ENCODE measurements at places on chromosomes 5 and 9.
A peak's percentile ranks its signal among the peaks of the same experiment; 100 is the strongest.

DNA sequence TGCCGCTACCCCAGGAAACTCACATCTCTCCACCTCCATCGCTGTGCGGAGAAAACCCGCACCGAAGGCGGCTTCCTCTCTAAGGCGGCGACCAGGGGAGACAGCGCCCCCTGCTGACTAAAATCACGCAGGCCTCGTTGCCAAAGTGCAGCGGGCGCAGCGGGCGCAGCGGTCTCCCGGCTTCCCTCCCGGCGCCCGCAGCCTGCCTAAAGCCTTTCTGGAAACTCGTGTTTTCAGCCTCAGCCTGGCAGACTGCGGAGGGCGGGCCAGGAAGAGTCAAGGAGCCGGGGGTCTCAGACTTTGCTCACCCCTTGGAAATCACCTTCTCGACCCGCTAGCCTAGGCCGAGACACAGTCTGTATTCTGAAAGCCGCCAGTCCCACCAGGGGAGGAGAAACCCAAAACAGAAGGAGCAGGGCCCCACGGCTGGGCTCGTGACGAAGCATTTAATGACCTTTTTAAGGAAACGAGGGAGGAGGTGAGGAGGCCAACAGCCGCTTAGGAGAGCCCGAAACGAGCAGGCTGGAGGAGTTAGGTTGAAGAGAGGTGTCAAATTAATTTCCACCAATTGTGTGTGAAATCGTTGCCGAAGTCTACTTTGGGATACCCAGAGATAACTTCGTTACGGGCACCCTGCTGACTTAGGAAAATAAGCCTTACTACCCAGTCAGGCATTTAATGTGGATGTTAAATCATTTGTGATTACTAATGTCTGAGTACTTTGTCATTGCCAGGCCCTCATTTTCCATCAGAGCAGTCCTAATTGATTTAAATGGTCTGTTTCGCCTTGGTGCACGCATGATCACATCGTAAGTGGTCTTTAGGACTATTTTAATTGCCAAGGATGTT is 7.3 kb upstream of the FOXB2 start:
- DNase-seq, result no peak

- DNase-seq, result no peak
Observed at GRCh38 chr5:169430671-169431070, 129.7 kb upstream of the SLIT3 start.

DNA sequence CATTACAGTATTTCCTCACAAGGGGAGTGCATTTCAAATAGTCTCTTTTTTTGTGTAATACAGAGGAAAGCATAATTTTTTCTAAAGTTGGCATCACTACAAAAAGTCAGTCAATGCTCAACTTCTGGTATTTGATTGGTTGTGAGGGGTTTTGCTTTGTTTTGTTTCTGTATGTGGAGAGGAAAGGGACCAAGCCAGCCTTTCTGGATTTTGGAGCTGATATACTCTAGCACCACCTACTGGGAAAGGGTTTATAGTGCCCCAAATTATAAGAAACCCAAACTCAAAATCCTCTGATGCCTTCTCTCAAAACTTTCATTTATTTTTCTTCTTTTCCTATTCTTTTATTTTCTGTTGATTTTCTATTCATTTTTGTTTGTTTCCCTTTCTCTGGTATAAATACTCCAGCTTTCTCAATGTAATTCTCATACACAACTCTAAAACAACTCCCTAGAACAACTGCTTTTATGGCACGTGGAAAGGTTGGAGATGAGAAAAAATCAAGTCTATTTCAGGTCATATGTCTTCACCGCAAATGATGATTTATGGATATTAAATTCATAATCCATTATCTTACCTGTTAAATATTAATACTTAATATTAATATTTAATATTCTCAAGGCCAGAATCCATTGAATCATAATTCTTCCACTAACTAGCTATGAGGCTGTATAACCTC is 69.5 kb upstream of the ANXA1 start:
- peak; percentile 4 for DNase-seq

GRCh38 chr9:34547960-34548611 is 25.3 kb upstream of the ENHO start:
- DNase-seq, result peak; percentile 54

- no peak for DNase-seq
Observed at GRCh38 chr5:1724822-1725602, 74.6 kb downstream of the MRPL36 start.

- DNase-seq, result no peak
Observed at GRCh38 chr9:30103647-30104394, 2280.6 kb upstream of the ACO1 start.

DNA sequence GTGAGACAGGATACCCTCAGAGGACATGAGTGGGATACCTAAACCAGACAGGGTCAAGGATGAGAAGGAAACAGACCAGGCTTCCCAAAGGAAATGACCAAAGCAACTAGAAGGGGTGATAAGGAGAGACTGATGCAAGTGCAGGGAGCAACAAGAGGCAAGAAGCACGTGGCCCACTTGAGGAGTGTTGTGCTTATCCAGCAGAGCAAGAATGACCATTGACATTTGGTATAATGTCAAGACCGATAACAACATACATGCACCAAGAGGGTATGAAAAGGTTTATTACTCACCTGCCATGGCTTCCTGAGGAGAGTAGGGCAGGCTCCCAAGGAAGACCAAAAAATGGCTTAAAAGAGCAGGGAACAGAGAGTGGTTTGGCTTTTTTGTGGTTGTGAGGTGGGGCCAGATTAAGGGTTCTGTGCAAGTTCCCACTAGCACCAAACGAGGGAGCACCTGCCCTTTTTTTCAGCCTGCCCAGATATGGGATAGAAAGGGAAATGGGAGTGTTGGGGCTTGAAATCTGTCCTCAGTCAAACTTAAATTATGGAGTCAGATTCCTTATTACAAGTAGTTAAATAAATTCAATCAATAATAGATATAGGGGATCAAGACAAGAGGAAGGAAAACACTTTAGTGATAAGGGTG is 513.6 kb downstream of the RASEF start:
- no peak for DNase-seq

- DNase-seq, result no peak
Observed at GRCh38 chr5:4229414-4230292, 634.0 kb downstream of the IRX1 start.

DNA sequence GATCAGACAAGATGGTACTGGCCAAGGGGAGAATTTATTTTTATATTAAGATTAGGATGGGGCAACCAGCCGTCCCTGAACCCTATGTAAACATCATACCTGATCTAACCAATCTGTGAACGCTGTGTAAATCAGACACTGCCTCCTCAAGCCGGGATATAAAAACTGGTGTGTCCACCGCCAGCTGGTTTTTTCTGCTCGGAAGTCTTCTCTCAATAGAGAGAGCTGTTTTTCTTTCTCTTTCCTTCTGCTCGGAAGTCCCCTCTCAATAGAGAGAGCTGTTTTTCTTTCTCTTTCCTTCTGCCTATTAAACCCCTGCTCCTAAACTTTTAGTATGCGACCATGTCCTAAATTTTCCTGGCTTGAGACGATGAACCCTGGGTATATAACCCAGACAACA is 615.5 kb upstream of the NUDT12 start:
- no peak for DNase-seq

- peak; percentile 2 for DNase-seq
Observed at GRCh38 chr9:129278391-129279237, 100.6 kb upstream of the IER5L start.

DNA sequence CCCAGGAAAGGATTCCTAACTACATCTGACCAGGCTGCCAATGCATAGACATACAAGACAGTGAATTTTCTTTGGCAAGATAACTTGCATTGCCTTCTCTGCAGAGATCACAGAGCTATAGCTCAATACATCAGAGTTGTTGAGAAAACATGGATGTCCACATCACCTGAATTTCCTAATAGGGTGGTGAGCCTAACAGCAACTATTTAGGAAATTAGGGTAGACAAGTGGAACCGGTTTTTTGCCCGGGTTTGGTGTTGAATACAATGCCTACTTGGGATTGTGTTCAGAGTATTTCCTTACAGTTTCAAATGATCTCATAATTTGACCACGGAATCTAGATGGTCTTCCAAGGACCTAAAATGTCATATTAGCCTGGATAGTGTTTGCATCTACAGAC is 262.7 kb downstream of the KIF4B start:
- no peak for DNase-seq

DNA sequence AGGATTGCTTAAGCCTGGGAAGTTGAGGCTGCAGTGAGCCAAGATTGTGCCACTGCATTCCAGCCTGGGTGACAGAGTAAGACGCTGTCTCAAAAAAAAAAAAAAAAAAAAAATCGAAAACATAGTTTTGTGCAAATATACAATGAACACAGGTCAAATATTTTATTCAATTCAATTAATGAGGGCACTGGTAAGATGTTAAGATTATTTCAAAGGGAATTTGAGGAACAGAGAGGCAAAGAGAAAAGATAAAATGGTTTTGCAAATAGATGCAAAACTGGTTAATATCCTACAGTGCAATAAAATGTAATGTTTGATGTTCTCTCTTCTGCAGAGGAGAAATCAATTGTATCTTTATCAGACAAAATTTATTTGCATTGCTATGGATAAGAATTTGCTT is 39.5 kb upstream of the GNE start:
- DNase-seq, result no peak

- no peak for DNase-seq
Observed at GRCh38 chr9:4365055-4365454, 65.2 kb upstream of the GLIS3 start.

DNA sequence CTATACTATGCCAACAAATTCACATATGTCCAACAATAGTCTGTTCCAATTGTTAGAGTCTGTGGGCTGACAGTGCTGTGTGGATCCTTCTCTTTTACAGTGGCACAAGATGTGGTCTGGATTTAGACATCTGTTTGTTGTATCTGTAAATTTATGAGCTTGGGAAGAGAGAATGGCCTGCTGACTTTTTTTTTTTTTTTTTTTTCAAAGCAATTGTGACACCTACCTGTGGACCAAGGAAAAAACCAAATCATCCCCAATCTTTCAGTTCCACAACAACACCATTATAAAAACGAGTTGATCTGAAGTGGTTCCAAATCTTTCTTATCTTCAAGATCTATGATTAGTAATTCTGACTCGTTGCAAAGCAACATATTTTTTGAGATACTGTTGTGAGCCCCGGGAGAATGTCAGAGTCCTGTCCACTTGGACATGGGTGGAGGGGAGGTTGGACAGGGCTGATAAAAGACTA is 4.9 kb downstream of the IRX2 start:
- no peak for DNase-seq

GRCh38 chr5:179261301-179262125 is 83.7 kb downstream of the ADAMTS2 start:
- no peak for DNase-seq

DNA sequence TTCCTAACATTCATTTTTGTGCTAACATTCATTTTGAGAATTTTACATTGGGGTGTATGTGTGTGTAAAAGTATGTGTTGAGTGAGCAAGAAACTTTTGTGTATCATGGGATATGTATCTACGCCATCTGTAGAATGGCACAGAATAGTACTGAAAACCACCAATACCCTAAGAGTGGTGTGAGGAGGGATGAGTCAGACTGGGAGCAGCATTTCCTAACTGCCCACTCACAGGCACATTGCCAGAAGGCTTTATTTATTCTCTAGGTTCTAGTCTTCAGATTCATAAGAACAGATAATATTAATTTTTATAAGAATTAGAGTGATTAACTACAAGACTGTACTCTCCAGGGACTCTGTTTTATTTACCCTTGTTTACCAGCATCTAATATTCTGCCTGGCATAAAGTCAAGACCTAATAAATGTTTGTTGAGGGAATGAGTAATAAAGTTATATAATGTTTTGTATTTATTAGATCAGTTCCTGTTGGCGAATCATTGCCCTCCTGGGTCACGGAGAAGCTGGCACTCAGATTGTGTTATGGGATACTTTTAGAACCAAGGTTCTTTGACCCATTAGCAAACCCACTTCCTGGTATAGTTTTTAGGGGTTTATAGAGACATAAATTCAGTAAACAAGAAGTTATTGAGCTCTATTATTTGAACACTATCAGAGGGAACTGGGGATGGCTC is 159.1 kb upstream of the PPP2R2B start:
- no peak for DNase-seq

- DNase-seq, result no peak
Observed at GRCh38 chr5:55636683-55637082, 75.4 kb downstream of the SLC38A9 start.

- DNase-seq, result no peak
Observed at GRCh38 chr5:82881571-82882174, 195.5 kb downstream of the TMEM167A start.

GRCh38 chr9:36345103-36345846 is 54.8 kb downstream of the RNF38 start:
- DNase-seq, result no peak

DNA sequence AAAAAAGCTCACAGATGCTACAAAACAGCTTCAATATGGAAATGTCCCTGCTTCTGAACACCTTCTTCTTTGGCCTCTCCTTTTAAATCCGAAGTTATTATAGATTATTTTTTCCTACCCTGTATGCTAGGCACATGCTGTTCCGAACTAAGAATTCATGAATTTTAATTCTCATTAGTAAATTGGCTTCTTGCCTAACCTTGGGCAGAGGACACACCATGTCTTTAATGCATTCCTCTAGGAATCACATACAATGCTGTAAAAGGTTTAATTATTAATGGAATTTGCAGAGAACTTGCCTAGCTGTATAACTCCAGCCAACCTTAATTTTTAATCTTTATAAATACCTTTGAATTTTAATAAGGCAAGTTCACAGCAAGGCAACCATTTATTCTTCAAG is 234.4 kb downstream of the NTRK2 start:
- no peak for DNase-seq

GRCh38 chr9:16652582-16652981 is 217.9 kb downstream of the BNC2 start:
- DNase-seq, result no peak

- DNase-seq, result no peak
Observed at GRCh38 chr5:36680066-36680465, 73.7 kb downstream of the SLC1A3 start.

DNA sequence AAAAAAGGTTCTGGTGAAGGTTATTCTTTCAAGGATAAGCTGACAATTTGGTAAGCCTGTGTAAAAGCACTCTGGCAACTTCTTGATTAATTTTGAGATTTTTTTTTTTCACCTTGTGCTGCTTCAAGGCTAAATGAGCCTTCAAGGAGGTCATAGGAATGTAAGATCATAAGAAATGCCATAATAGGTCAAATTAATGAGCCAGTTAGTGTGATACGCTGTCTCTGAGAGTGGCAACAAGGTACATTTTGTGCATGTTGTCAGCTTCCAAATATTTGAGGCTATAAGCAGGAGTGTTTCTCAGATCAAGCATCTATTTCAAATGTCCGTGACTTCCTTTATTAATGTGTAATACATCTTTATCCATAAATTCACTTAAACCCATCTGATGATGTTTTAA is 72.3 kb upstream of the CDH6 start:
- no peak for DNase-seq

DNA sequence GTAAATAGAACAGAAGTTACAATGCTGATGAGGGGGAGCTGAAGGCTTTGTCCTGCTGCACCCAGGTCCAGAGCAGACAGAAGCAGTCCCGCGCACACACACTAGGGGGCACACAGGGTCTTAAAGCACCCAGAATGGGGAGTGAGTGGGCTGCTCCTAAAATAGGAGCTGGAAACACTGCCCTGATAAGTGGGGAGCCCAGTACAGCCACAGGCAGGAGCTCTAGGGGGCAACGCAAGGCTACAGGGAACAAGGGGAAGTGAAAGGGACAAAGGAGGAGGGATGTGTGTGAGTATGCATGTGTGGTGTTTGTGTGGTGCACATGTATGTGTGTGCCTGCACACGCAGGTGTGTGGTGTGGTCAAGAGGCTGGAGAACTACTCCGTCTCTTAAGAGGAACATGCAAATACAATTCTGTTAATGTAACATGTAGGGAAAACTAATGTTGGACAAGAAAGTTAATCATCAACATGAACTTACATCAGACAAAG is 191.5 kb downstream of the ROR2 start:
- peak; percentile 21 for DNase-seq
